Foreskin fibroblast (primary cell): ENCODE measurements at places on chromosomes 12 and 14.

- DNase-seq, result no peak
Observed at GRCh38 chr12:33265033-33265731, 174.4 kb downstream of the SYT10 start.

DNA sequence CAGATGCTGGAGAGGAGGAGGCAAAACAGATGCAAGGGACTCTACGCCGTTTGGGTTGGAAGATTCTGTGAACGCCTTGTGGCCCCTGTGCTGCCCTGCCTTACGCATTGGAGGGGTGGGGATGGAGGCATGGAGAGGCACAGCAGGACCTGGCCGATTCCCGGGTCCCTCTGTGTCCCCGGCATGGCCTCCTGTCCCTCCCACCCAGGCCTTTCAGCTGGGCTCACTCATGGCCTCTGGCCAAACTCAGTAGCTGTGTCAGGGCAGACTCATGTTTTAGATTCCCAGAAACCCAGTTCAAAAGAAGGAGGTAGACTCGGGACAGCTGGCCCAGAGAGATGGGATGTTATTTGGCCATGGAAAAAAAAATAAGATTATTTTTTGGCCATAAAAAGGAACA is 40.1 kb downstream of the TESC start:
- no peak for DNase-seq

GRCh38 chr14:68033336-68033932 is 213.9 kb downstream of the RAD51B start:
- DNase-seq, result no peak

DNA sequence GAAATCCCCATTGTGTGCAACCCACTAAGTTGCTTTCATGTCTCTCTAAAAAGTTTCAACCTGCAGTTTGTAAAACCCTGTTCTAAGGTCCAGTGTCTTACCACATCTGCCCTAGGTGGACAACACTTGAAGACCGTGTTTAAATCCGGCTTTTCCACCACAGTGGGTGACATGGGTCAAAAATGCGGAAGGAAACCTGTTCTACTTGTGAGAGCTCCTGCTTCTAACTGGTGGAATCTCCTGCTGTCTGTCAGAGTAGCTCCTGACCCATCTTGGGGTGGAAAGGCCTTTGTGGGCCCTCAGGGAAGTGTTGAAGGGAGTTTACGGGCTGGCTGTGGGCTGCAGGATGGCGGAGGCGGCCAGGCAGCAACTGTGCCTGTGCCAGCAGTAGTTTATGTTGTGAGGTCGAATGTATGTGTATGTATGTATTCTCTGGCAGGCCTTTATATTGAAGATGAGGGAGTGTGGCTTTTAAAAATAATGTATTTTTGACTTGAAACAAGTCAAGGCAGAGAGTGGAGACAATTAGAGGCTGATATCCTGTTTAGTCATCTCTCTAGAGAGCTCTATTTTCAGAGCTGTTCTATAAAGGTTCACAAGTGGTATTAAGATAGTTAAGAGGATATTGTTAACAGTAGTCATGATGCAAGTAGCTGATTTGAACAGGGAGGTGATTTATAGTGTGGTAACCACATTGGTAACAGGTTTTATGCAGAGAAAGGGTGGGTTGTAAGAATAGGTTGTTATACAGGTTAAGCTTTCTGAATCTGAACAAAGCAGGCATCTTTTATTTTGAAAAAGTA is 67.0 kb downstream of the PRKCH start:
- peak; percentile 52 for DNase-seq

- DNase-seq, result no peak
Observed at GRCh38 chr12:111224186-111225066, 144.5 kb downstream of the PHETA1 start.

DNA sequence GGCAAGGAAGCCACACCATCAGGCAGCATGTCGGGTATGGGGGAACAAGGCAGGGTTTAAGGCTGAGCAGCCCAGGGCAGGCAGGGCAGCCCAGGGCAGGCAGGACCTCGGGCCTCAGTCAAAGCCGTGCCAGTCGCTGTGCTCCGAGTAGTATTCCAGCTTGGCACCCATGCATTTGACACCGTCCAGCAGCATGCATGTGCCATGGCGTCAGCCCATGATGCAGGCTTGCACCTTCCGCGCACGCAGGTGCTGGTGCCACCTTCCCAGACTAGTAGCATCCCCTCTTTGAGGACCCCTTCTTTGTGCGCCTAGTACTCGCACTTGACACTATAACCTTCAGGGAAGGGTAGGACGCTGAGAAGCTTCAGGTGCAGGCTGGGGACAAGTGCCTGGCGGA is 11.6 kb upstream of the ADCY6 start:
- DNase-seq, result no peak

DNA sequence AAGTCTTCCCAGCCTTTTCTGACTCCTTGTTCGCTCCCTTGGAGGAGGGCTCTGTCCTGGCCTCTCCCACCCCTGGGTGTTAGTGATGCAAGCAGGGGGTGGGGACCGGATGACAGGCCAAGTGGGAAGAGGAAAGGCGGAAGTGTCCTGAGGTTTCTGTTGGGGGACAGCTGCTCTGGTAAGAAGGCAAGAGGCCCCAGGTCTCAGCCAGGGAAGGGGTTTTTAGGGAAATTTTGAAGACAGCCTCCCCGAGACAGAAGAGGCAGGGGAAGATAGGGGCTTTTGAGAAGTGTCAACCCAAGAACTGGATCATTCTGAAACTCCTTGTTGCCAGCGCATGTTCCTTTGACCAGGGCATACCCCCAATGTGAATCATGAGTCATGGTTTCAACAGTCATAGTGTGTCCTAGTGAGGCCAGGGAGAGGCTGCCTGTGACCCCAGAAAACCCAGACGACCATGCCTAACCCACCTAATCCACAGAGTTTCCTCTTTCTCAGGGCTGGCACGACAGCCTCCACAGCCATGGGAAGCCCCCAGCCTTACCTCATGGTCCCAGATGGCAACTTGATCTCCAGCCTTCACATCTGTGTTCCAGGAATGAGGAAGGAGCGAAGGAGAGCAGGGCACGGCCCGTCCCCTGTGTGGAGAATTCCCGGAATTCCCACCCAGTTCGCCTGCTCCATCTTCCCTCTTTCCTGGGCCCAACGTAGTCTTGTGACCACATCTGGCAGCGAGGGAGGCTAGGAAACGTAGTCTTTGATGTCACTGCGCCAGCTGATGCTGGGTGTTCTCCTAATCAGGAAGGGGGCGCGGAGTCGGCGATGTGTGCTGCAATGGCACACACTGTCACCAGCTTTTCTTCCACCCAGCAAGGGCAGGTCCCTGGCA is 4.9 kb upstream of the GPR132 start:
- DNase-seq, result peak; percentile 49

DNA sequence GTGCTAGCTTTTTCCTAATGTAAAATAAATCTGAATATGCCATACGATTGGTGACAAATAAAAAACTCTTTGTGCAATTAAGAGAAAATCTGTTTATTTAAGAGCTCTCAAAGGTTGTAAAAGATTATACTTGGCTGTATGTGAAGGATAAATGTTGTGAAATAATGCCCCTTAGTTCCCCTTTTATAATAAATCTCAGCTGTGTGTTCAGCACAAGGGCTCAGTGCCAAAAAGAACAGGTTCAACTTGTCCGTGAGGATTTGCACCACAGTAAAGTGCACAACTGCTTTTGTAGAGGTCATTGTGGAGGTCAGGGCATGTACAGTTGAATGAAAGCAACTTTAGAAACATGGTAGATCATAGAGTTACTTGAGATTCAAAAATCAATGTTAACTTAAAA is 118.6 kb downstream of the TRMT5 start:
- DNase-seq, result peak; percentile 68

DNA sequence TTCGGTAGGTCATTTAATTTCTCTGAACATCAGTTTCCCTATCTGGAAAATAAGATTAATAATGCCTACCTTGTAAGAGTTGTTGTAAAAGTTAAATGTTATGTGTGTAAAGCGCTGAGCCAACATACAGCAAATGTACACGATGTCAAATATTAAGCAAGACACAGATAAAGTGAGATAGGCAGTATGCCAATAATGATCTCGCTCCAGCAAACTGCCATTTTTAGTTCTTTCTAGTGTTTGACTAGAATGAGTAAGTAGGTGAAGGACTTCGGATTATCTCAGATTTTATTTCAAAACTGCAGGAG is 840 bp downstream of the DHRS7 start:
- no peak for DNase-seq
